ENCODE measurements at places on chromosomes 5 and 9. TPM values are rescaled to one million over a fixed set of nuclear protein-coding genes. Genes with fewer than 3 reads are reported as not detected.

MARCOL gene
- not detected for total RNA-seq

TNFSF15 gene
- not detected for total RNA-seq

TTC16 gene
- total RNA-seq, result not detected

KIF12 gene
- total RNA-seq, result 0.85 TPM

IL4 gene
- not detected for total RNA-seq

SH3RF2 gene
- total RNA-seq, result 11.2 TPM

STRBP gene
- 5.3 TPM for total RNA-seq

C8G gene
- total RNA-seq, result not detected

PCDHGB4 gene
- total RNA-seq, result 0.18 TPM

PCDHGA5 gene
- 1.8 TPM for total RNA-seq

MEF2C gene
- total RNA-seq, result 39.3 TPM

NR2F1-AS1 gene
- 6.0 TPM for total RNA-seq

BTNL9 gene
- total RNA-seq, result not detected

TXNDC8 gene
- not detected for total RNA-seq

FTMT gene
- not detected for total RNA-seq

ACOT12 gene
- not detected for total RNA-seq

PCDHA13 gene
- not detected for total RNA-seq

UBE2QL1 gene
- not detected for total RNA-seq

TAS2R1 gene
- not detected for total RNA-seq

GCNT1 gene
- total RNA-seq, result 17.8 TPM

PCSK5 gene
- 20.8 TPM for total RNA-seq

SHLD3 gene
- total RNA-seq, result 8.0 TPM

PLPP7 gene
- total RNA-seq, result not detected

PRRX2 gene
- total RNA-seq, result 14.0 TPM

MORN5 gene
- total RNA-seq, result not detected

KIF4B gene
- not detected for total RNA-seq

FCN2 gene
- not detected for total RNA-seq

PCDHB11 gene
- total RNA-seq, result 0.34 TPM

NIM1K gene
- 0.18 TPM for total RNA-seq

GARNL3 gene
- 0.22 TPM for total RNA-seq

TAL2 gene
- not detected for total RNA-seq

LECT2 gene
- not detected for total RNA-seq

SLC25A2 gene
- total RNA-seq, result 0.11 TPM

SLC1A3 gene
- total RNA-seq, result 62.0 TPM

LRRC19 gene
- not detected for total RNA-seq

ZNF483 gene
- total RNA-seq, result 1.2 TPM

ITK gene
- not detected for total RNA-seq

WNK2 gene
- total RNA-seq, result not detected

PCSK1 gene
- not detected for total RNA-seq

SCGB3A2 gene
- not detected for total RNA-seq

PROP1 gene
- total RNA-seq, result not detected

ESM1 gene
- total RNA-seq, result 1.8 TPM

NUTM2F gene
- not detected for total RNA-seq

FSTL4 gene
- 3.6 TPM for total RNA-seq

CTSV gene
- total RNA-seq, result 0.05 TPM

DBN1 gene
- 147 TPM for total RNA-seq

LPAR1 gene
- 21.7 TPM for total RNA-seq

ANKRD31 gene
- not detected for total RNA-seq

GNA14 gene
- total RNA-seq, result 0.45 TPM

FGF1 gene
- total RNA-seq, result 15.5 TPM

PCDHB13 gene
- 1.3 TPM for total RNA-seq

POU5F2 gene
- total RNA-seq, result 0.34 TPM

GTF3C5 gene
- total RNA-seq, result 64.8 TPM

IL31RA gene
- 8.9 TPM for total RNA-seq

OLFM1 gene
- 23.4 TPM for total RNA-seq

ZNF474 gene
- 0.44 TPM for total RNA-seq

NSMF gene
- total RNA-seq, result 17.9 TPM

CHSY3 gene
- total RNA-seq, result 0.24 TPM

Data from SJSA1 (cell line).